ENCODE measurements at places on chromosomes 1 and 21.
A peak's percentile ranks its signal among the peaks of the same experiment; 100 is the strongest.

DNA sequence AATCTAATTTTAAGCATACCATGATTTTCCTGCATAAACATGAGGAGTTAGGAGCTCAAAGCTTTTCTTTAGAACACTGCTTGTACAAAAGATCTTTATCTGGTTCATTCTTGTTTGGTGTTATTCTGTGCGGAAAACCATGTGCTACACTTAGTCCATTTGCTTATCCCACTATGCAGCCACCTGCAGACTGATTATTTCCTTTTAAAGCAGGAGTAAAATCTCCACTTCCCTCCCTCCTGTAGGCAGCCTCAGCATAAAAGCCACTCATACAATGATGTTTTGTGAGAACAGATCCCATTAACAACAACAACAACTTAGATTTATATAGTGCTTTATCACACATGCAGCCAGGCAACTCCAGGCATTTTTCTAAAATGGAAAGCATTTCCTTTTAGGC, 355.3 kb upstream of the NEGR1 start:
- DNase-seq = no peak

DNA sequence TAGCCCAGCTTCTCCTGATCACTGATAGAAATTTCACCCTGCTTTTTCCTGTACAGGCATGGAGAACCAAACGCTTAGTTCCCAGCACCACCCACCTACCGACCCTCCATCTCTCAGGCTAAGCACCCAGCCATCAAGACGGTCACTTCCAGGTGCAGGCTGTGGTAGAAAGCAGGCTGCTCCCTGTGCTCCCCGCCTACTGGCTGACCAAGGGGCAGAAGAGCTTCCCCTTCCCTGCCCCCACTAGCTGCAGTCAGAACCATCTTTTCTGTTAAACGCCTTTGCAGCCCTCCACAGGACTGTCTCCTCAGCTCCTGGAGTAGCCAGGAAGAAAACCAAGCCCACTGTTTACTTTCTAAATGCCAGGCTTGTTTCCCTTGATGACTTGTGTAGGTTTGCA, 23.0 kb downstream of the SPATA46 start:
- DNase-seq = no peak

- peak; percentile 41 for DNase-seq
These were observed 13.3 kb upstream of the SYNC start for GRCh38 chr1:32715901-32716311.

DNA sequence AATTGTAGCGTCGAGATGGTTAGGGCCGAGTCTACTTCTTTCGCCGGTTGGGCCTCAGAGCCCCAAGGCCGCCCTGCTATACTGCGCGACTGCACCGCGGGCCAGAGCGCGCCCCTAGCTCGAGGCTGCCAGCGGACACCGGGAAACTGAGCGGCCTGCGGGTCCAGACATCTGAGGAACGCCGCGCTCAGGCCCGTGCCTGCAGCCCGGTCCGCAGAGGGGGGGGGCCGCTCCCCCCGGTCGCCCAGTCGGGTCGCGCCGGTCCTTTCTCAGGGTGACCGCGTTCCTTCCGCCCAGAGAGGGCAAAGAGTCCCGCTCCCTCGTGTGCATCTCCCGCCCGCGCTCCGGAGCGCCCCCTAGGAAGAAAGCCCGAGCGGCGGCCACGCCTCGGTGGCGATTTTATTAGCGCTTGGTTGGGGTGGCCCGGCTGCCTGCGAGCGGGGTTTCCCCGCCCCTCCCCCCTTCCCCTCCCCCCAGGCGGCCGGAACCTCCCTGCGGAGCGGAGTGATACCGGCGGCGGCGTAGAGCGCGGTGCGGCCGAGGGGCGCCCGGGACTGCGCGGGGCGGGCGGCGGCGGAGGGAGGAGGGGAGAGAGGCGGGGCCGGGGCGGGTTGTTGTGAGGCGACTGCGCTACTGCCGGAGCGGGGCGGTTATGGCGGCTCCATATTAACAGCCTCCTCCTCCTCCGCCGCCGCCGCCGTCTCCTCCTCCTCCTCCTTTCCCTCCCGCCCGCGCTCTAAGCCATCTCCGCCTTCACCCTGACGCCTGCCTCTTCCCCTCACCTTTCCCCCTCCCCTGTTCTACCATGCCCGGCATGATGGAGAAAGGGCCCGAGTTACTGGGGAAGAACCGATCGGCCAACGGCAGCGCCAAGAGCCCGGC, at the start of gene RCOR3:
Gene RCOR3, plus strand, starts transcription at position 611 of the 882 bp plus-strand sequence. Its CDS starts 195 bp downstream, at position 806.
- DNase-seq = peak; percentile 91

DNA sequence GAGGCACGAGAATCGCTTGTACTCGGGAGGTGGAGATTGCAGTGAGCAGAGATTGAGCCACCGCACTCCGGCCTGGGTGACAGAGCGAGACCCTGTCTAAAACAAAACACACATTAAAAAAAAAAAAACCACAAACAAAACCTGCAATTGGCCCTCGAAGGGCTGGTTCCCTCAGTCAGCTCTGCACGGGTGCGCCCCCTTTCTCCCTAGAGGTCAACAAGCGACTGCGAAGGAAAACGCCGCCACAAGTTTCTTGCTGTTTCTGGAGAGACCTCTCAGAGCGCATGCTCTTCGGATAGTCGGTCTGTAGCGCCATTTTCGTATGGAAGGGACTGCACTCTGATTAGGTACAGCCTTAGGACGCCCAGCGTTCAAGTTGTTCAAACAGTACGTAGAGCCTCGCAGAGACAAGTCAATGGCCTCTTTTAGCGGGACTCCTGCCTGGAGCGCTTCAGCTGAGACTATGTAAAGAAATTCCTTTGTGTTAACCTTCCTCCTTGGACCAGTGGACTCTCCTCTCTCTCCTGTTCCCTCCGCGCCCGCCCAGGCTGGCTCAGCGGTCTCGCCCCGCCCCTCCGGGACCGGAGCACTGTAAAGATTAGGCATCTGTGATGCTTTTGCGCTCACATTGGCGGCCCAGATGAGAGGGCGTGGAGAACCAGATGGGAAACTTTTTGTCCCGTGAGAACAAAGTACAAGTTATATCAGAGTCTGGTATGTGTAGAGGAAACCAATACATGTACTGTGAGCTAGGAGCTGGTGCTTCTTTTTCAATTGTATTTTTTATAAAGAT, 1.0 kb upstream of the CDC14A start:
- peak; percentile 83 for DNase-seq

GRCh38 chr1:227734546-227734855, 601 bp downstream of the JMJD4 start:
- no peak for DNase-seq

DNA sequence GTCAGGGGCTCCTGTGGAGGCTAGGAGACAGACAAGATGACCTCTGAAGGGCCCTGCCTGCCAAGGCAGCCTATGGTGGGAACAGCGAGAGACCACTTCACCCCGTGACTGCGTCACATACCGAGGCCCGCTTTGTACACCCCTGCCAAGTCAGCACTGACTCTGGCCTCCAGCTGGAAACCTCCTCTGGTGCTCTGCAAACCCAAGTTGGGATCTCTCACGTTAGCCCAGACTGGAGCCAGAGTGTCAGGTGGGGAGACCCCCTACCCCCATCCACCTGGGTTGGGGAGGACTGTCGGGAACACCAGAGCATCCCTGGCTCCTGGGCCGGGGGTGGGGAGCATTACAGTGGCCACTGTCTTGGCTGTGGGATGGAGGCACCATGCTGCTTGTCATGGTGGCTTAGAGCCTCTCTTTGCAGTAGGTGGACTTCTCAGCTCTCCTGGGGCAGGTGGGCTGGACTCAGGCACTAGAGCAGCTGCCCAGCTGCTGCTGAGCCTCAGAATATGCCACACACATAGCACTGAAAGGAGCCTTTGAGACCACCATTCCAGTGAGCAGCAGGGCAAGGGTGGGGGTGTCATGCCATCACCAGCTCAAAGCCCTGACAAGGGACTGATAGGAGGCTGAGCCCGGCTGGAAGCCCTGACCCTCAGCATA, 50.4 kb downstream of the ELK4 start:
- DNase-seq = no peak
